EH (cell line): ENCODE measurements at places on chromosomes 6 and 20.

GRCh38 chr6:140193269-140193668, 818.8 kb upstream of the CITED2 start:
- DNase-seq: no peak

GRCh38 chr6:118856301-118856700, 37.7 kb upstream of the ASF1A start:
- no peak for DNase-seq

GRCh38 chr20:32240205-32240604, 32.5 kb downstream of the POFUT1 start:
- DNase-seq: no peak

DNA sequence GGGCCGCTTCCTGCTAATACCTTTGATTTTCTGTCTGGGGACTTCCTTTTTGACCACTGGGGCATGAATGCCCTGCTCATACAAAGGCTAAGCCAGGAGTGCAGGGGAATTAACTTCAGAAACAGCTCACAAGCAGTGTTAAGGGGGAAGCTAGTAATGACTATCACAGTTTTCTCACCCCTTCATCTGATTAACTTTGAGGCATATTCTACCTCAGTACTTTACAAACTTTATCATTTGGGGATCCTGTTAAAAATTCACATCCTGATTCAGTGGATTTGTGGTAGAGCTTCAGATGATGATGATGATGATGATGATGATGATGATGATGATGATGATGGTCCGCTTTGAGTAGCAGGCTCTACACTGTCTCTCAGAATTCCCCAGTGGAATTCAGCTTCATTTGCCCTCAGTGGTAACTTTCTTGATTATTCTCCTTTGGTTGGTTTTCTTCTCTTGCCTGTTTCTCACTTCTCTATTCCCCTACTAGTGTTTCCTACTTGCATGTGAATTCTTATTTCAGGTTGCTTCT, 78.4 kb upstream of the TMEM170B start:
- no peak for DNase-seq

- no peak for DNase-seq
Measured at GRCh38 chr6:36118550-36119107, 11.7 kb upstream of the MAPK13 start.

DNA sequence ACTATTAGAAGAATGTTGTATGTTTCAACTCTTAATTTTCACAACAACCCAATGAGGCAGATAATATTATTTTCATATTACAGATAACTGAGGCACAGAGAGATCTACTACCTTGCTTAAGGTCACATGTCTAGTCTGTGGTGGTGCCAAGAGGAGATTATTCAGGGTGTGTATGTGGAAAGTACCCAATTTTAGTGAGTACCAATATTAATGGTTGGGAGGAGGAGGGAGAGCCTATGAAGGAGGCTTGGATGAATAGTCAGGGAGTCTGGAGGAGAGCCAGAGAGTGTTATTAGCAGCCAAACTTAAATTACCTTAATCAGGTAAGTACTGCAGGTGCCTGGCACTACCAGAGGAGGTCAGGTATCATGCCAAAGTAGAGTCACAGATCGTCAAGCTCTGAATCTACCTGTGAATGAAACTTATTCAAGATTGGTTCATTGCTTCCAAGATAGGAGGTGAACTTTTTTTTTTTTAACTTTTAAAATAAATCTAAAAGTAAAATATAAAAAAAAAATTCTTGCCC, 10.9 kb upstream of the CALHM6 start:
- no peak for DNase-seq

GRCh38 chr6:7239590-7239948, 73.4 kb downstream of the SSR1 start:
- no peak for DNase-seq

DNA sequence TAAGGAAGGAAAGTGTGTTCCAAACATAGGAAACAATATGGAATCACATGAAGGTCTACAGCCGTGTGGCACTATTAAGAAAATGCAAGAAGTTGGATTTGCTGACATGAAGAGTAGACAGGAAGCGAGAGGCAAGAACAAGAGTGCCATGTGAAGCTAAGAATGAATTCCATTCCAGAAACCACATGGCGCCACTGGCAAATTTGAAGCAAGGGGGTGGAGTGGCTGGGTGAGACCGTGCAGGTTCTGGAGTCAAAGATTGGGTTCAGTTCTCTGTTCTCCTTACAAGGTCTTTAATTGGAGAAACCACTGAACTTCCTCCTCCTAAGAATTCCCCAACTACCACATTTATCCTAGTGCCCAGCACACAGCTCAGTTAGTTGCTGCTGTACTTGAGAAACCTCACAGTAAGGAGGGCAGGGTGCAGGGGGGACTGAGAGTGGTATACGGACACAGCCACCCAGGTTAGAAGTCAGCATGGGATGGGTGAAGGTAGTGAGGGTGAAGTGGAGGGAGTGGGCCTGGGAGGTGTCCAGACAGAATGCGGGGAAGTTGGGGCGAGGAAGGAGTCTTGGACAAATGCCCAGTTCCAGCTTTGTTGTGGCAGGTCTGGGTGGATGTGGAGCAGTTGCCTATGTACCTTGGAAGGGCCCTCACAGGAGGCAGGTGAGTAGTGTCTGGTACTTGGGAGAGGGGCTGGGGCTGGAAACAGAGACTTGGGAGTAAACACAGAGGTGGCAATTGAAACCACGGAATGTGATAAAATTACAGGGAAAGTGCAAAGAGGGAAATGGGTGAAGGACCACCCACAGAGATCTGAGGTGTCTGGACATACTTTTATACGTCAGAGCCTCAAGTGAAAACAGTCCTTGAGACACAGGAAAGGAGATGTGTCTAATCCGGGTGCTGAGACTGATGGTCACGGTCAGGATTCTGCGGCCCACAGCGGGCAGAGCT, 14.3 kb downstream of the LYRM4 start:
- no peak for DNase-seq

DNA sequence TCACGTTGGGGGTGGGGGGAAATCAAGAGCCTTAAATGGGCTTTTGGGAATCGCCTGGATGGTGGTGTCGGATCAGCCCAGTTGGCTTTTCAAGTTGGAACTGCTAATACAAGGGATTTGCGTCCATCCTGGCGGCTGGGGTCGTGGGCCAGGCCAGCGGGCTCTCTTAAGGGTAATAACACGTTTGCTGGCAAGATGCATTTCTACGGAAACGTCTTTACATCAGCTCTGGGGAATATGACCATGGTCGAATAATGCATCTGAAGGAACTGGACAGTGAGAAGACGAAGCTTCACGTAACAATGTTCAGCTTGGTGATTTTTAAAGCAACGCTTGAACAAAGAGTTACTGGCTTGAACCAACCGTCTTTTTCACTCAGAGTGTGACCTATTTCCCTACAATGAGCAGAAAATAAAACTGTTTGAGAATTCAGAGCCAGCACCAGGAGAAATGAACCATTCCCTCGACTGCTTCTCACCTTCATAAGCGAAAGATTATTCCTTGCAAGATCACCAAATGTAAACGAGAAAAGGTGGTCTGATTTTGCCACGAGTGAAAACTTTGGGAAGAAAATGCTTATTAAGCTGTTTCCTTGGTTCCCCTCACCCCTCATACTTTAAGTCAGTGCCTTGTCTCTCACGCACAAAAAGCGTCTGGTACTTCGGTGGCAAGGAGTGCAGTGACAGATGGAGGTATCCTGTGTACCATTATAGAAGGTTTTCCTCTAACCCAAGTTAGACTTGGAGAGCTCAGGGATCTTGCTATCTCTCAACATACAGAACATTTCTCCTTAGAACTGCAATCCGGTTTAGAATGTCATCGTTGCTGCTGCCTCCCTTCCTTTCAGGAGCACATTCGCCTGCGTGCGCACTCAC, 1.4 kb upstream of the MARCKS start:
- DNase-seq: peak; percentile 69

DNA sequence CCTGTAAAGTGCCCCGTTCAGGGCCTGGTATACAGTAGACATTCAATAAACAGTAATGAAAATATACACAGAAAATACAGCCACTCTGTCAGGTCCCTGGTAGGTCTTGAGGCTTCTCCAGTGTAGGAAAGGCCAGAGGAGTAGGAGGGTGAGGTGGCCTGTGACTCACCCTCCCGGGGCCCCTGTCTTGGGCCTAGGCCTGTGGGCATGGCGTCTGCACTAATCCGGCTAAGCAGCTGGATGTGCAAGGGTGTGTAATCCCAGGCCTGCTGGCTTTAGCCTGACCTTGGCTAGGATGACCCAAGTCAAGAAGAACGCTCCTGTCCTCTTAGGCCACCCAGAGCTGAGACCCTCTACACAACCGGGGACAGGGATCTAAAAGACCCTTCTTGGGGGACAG, 84.9 kb downstream of the KCNB1 start:
- peak; percentile 31 for DNase-seq

DNA sequence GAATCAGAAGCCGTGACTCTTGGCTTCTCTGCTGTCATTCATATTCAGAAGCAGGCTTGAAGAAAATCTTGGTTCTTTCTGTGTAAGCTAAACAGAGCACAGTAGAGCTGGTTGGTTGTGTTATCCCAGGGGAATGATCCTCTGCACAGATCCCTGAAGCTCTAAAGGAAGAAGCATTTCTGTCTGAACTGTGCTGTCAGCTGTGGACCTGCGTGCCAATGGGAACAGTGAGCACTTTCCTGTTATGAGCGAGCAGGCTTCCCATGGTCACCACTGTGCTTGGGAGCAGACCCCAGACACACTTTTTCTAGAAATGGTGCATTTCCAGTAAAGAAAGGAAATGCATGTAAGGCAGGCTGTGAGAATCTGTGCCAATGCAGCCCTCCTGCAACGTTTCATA, 490.2 kb downstream of the EPM2A start:
- DNase-seq: peak; percentile 2

- DNase-seq: no peak
Measured at GRCh38 chr20:23023621-23024177, 11.4 kb upstream of the SSTR4 start.

GRCh38 chr6:13559251-13559650, 15.2 kb upstream of the SIRT5 start:
- no peak for DNase-seq

- DNase-seq: no peak
Measured at GRCh38 chr6:16028966-16029365, 99.9 kb upstream of the MYLIP start.

GRCh38 chr6:93213028-93213427, 206.3 kb downstream of the EPHA7 start:
- DNase-seq: no peak

GRCh38 chr6:134092449-134092848, 40.0 kb upstream of the SLC2A12 start:
- no peak for DNase-seq

- no peak for DNase-seq
Measured at GRCh38 chr20:19121463-19121862, 91.0 kb upstream of the SLC24A3 start.

DNA sequence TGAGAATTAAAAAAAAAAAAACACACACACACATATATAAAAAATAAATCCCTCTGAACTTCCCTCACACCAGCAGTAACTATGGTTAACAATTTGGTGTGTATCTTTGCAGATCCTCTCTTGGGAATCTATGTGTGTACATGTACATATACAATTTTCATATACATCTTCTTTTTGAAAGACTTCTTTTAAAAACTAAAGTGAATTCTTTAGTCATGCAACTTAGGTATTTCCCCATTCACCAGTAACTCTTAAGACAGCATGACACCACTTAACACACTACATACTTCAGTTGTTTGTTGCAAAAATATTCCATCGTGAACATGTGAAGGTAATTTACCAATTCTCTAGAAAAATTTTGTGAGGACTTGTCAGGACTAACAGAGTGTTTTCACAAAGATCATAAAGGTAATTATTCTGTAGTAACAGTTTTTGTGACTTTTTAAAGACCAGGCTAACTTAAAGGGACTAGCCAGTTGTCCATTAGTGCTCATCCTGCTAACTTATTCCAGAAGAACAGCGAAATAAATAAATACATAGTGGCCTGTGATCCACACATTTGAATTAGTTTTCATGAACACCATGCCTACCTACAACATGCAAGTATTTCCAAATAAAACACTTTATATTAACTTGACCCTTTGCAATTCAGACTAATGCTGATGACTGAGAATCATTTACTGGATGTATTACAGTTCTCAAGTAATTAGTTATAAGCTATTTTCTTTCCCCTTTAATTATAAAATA, 12.1 kb downstream of the RBM39 start:
- DNase-seq: no peak

DNA sequence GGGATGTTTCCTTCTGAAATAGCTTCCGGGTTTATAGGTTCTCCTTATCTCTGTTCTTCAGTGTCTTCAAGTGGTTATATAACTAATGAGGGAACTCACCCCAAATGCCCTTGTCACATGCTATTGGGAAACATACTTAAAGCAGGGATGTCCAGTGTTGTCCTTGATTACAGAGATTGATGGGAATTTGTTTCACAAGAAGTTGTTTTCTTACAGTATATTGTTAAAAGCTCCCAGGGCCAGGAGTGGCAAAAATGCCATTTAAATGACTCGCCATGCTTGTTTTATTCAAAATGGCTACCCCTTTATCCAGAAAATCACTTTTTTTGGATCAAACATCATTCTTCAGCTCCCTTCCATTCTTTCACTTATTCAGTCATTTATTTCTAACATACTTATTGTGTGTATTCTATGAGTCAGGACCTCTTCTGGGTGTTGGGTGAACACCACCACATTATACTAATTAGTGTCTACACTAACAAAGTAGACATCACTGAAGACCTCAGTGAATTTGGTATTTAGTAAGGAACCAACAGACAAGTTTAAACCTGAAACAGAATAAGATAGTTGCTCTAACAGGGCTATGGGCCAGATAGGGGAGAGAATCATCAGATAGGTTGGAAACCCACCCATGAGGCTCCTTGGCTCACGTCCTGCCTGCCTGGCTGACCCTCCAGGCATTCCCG, 791.1 kb downstream of the MAFB start:
- peak; percentile 64 for DNase-seq

GRCh38 chr20:40658509-40658908, 30.5 kb downstream of the MAFB start:
- no peak for DNase-seq

DNA sequence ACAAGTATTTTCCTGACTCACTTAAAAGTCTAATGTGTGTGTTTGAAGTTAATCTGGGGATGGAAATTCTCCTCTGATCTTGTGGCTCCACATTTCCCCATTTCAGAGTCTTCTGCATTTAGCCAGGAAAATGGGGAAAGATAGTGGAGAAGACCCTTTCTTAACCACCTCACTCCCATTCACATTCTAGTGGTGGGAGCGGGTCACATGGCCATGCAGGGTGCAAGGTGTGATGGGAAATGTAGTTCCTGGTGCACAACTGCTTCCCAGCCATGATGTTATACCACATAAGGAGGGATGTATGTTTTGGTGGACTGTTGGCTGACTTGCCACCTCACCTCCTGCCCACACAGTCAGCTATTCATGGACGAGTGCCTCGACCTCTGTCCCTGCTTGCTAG, 61.8 kb downstream of the BANF2 start:
- peak; percentile 16 for DNase-seq
